Occipital lobe (tissue), 3 donors: ENCODE measurements at places on chromosomes 3 and 15. TPM values are rescaled to one million over a fixed set of nuclear protein-coding genes. Genes with fewer than 3 reads are reported as not detected.
A peak's percentile ranks its signal among the peaks of the same experiment; 100 is the strongest.

GRCh38 chr15:60002528-60003218 is 1.4 kb upstream of the FOXB1 start:
- DNase-seq, result no peak

DNA sequence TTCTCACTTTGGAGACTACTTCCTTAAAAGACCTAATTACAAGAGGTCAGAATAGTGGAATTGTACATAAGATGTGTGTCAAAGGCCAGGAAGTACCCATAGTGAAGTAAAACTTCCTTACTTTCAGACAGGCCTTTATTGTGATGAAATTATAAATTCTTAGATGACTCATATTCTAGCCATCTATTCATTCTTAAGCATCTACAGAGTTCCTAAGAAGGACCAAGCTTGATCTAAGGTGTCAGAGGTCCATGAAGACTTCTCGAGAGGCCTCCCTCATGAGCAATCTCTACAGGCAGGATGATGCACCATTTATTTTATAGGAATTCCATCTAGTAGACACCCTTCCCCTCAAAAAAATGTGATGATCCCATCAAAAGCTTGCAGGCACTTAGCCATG is 493.3 kb downstream of the MAGI1 start:
- DNase-seq, result no peak

- no peak for DNase-seq
Measured at GRCh38 chr3:73653351-73653750, 28.6 kb upstream of the PDZRN3 start.

GRCh38 chr3:179558742-179559364 is 3.9 kb upstream of the ACTL6A start:
- peak; percentile 23 for DNase-seq

- DNase-seq, result no peak
Measured at GRCh38 chr3:81793410-81793809, 32.0 kb upstream of the GBE1 start.

GRCh38 chr15:43433165-43433564 is 59.8 kb downstream of the TP53BP1 start:
- DNase-seq, result no peak

Gene TRPC1
- total RNA-seq, result 157 TPM

Gene KLHL6
- total RNA-seq, result 1.1 TPM

Gene ERICH6
- total RNA-seq, result not detected
